ENCODE measurements at places on chromosomes 5 and 9. TPM values are rescaled to one million over a fixed set of nuclear protein-coding genes. Genes with fewer than 3 reads are reported as not detected.

DNA sequence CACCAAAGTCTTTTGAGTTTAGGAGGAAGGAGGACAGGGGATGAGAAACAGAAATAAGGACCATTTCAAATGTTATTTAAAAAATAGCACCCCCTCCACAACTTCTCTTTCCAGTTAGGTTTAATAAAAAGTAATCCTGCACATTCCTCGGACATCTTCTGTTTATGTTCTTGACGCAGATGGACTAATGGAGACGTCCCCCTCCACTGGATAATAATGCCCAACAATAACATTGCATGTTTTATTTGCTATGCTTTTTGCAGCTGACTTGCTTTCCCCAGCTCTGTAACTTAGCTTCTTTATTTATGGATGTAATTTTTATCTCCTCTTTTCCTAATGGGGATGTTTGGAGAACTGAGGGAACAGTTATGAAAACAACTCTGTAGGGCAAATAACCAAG, 89.5 kb downstream of the MAT2B start:
- H3K27ac ChIP-seq, result no peak overlapping the region
- DNase-seq, result no peak
- no peaks in the 10 kb centered on the region for H3K4me1 ChIP-seq
- H3K36me3 ChIP-seq, result no peaks in the 10 kb centered on the region

The PKD2L2 gene
- not detected for total RNA-seq

- H3K27me3 ChIP-seq, result peaks cover 63% of the 10 kb centered on the region
- no peak overlapping the region for H3K27ac ChIP-seq
- peak; percentile 79 for DNase-seq
- H3K36me3 ChIP-seq, result no peaks in the 10 kb centered on the region
- peak overlapping the region; percentile 84 for H3K4me3 ChIP-seq
- H3K4me1 ChIP-seq, result peaks cover 8% of the 10 kb centered on the region
These were observed 1.4 kb downstream of the ADAMTS2 start for GRCh38 chr5:179343719-179344430.

DNA sequence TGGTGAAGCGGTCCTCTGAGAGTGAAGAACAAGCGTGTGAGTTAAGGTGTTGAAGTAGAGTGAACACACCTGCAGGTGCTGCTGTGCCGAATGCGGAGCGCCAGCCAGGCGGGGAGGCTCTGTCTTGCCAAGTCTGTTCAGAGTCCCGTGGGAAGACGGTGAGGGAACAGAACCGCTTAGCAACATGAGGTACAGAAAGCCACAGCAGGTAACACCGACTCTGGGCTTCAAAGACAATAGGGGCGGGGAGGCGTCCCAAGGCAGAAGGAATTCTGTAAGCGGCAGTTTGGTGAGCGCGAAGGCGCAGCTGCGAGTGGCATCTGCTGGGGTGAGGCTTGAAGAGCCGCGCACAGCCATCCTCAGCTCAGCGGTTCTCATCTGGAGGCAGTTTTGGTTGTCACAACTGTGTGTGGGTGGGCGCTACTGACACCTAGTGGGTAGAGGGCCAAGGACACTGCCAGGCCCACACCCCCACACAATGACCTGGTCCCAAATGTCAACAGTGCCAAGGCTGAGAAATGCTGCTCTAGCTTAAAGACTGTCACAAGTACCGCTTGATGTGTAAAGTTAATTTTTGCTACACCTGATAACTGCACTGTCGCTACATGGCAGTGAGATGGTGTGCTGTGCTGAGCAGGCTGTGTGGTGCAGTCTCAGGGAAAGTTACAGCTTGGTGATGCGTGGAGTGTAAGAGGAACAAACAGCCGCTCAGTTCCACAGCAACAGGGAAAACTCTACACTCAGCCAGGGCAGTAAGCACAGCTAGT, 67.4 kb upstream of the TBC1D9B start:
- H3K4me1 ChIP-seq, result no peaks in the 10 kb centered on the region
- H3K27ac ChIP-seq, result no peak overlapping the region
- no peak for DNase-seq
- peaks cover 27% of the 10 kb centered on the region for H3K36me3 ChIP-seq

- H3K4me3 ChIP-seq, result no peak overlapping the region
- H3K27ac ChIP-seq, result no peak overlapping the region
- H3K27me3 ChIP-seq, result no peaks in the 10 kb centered on the region
These were observed 34.2 kb downstream of the ITGA1 start for GRCh38 chr5:52821901-52822300.

The SHISAL2B gene
- total RNA-seq, result 0.63 TPM

- no peak overlapping the region for H3K4me3 ChIP-seq
- H3K27me3 ChIP-seq, result no peaks in the 10 kb centered on the region
- DNase-seq, result no peak
- no peak overlapping the region for H3K27ac ChIP-seq
These were observed 364.2 kb upstream of the CLINT1 start for GRCh38 chr5:158223054-158223600.

Data from type B pancreatic cell (in vitro differentiated cells).